Esophagus squamous epithelium (tissue), 5 donors: ENCODE measurements at places on chromosomes 5 and 9.

DNA sequence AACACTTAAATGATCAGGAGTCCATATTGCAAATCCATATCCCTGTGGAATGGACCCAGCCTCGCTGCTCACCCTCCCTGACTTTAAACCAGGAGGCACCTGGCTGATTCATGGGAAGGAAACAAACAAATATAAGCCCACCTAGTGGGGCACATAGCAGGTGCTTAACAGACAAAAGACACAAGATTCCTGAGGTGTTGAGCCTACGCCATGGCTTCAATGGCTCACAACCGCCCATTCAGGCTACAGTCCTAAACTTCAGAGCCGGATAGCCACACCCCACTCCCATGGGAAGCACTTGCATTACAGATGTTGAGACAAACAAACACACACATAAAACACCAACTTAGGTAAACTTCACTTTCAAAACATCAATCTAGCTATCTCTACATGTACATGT, 359.9 kb downstream of the ICE1 start:
- DNase-seq, result no peak

- DNase-seq, result no peak
Observed at GRCh38 chr5:1111727-1112289, at the start of gene SLC12A7. SLC12A7 (minus strand) TSS chr5:1112063; CDS start chr5:1111991, 72 bp downstream.

GRCh38 chr5:54733101-54733500, 215.5 kb downstream of the SNX18 start:
- DNase-seq, result no peak

DNA sequence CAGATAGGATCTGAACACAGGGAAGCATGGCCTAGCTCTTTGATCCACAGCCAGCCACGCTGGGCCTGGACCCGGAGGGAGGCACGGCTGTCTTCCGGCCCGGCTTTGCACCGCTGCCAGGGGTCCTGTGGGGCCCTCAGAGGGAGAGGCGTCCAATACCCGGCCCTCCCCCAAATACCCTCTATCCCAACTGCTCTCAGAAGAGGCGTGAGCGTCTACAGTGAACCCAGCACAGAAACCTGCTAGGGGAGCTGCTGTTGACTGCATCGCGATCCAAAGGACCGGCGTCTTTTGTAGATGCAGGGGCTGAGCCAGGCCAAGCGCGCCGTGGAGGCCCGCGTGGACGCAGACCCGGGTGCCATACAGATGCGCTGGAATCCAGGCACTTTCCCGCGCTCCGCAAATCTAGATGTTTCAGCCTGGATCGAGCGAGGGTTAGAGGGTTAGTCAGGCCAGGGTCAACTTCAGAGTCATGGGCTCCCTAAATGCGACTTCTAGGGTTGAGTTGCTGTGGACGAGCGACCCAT, 1.1 kb upstream of the TCF7 start:
- DNase-seq, result no peak

- DNase-seq, result no peak
Observed at GRCh38 chr5:42718591-42718990, 38.0 kb upstream of the CCDC152 start.

DNA sequence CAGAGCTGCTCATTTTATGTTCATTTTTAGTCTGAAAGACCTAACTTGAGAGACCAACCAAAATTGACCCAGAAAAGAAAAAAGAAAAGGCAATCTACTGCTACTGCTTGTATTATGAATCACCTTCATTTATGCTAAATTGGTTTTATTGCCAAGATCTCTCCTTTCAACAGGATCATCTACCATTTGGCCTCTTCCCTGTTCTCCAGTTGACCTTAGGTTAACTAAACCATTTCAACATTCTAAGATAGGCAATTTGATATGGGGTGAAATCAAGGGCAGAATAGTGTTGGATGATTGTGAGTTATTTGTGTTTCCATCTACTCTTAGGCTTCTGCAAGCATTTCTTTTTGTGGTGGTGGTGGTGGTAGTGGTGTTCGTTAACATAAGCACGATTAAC, 48.3 kb upstream of the POU4F3 start:
- DNase-seq, result no peak
